Airway epithelial cell (primary cell): ENCODE measurements at places on chromosomes 3 and 15. TPM values are rescaled to one million over a fixed set of nuclear protein-coding genes. Genes with fewer than 3 reads are reported as not detected.

RETNLB gene
- not detected in 2 replicates for total RNA-seq

ALG1L2 gene
- not detected in 2 replicates for total RNA-seq

PARL gene
- total RNA-seq: 39.9 and 53.2 TPM in 2 replicates

SLC22A14 gene
- total RNA-seq: not detected in 2 replicates

TTC23 gene
- 14.4 and 15.9 TPM in 2 replicates for total RNA-seq

STRIT1 gene
- total RNA-seq: not detected in 2 replicates
